Stimulated activated CD4-positive, alpha-beta T cell treated with anti-CD3 and anti-CD28 coated beads, Interleukin-2, amount 100 ng/mL, for 4 hours (primary cell): ENCODE measurements at places on chromosomes 3 and 15.

GRCh38 chr3:20323307-20323927 lies 137.4 kb upstream of the SGO1 start:
- DNase-seq = no peak

GRCh38 chr15:24944954-24945353 lies 9.8 kb upstream of the SNRPN start:
- no peak for DNase-seq

DNA sequence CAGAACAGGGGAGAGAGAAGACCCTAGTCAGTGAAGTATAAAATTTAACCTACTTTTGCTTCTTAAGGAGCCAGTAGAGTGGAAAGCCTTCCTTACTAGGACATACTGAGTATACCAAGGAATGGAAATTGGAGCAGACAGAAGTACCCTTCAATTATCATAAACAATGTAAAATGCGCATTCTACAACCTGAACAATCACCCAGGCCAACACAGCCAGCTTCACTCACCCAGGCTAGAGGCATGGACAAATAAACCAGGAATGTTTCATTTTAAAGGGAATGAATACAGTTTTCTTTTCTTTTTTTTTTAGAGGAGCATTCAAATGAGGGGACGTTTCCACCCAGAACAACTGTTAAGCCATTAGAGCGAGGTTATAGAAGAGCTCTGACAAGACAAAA lies 41.9 kb upstream of the PLXND1 start:
- no peak for DNase-seq

DNA sequence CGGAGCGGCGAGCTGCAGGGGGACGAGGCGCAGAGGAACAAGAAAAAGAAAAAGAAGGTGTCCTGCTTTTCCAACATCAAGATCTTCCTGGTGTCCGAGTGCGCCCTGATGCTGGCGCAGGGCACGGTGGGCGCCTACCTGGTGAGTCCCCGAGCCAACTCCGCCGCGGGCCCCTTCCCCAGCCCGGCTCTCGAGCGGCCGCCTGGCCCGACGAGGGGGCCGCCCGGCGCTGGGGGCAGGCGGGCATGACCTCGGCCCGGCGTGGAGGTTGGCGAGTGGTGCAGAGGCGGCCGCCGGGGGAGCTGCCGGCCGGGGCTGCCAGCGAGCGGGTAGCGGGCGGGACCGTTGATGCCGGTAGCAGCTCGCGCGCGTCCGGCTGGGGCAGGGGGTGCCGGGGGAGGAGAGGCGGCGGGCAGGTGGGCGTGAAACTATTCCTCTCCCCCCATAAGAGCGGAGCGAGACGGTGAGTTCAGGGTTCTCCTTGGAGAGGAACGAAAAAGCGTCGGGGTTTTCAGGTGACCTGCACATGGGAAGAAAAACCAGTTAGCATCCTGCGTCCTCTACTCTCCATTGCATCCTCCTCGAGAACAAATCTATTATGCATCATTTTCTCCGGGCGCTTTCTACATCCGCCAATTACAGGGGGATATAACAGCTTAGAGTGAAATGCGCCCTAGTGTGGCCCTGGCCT lies 585 bp downstream of the SLCO3A1 start:
- no peak for DNase-seq

DNA sequence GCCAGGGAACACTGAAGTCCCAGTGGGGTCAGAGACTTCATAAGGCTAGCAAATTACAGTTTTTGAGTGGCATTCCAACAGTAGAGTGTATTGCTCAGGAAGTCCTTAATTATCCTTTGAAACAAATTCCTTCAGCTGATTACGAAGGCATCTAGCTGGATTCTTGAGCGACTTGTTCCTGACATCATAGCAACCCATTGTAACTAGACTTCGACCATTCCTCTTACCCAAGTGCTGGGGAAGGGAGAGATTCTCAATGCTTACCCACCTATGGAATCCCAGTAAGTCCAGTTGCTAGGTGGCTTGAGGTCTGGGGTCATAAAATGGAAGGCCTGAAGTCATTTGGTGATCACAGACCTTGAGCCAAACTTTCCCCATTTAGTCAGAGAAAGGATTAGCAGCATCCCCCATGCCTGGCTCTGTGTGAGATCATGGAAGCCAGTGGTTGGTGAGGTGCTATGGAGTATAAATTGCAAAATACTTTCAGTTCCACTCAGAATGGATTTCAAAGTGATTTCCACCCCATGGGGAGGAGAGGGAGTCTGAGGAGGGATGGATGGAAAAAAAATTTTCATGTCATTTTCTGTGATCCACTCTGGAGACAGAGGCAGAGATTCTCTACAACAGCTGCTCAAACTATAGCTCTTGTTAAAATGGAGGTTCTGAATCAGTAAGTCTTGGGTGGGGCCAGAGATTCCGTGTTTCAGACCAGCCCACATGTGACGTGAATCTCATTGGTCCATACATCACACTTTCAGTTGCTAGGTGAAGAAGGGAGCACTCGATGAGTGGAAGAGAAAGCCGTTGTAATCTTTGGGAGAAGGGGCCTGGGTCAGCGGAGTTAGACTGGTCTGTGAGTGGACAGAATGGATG lies 45.7 kb downstream of the CD86 start:
- no peak for DNase-seq

GRCh38 chr3:97883736-97884135 lies 61.9 kb downstream of the CRYBG3 start:
- no peak for DNase-seq

DNA sequence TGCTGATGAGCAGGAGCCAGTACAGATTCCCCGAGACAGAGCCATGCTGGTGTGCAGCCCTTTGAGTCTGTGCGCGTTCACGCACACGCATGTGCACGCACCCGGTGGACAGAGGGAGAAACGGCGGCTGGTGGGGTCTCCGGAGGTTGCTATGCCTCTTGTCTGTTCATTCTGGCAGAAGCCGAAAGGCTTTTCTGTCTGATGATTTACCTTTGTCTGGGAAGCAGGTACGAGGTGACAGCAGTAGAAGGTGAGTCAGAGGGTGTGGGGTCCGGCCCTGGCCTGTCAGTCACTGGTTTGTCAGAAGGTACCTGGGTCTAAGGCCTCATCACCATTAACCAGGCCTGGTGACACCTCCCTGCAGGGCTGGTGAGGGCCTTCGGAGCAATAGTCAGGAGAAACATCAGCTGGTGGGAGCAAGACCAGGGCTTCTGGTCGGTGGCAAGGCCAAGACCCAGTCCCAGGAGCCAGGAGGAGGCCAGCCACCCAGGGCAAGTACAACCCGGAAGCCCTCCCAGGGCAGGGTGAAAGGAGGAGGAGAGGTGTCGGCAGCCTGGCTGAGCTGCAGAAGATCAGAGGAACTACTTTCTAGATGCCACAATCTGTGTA lies 7.5 kb downstream of the PCSK6 start:
- DNase-seq = no peak

DNA sequence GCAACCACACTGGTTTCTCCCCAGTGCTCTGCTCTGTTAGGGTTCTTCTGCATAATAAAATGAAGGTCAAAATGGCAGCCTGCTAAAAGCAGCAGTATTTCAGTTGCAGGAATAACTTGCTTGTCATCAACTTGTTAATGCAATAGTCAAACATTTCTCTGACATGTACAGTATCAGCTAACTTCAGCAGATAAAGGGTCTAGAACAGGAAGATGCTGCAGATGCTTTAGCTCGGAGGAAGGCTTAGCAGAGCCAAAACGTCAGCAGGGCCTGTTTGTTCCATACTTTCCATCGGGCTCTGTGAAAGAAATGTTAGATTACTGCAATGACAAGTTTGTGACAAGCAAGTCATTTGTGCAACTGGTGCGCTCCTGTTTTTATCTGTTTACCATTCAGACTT lies 291.9 kb downstream of the TIGIT start:
- DNase-seq = no peak

- no peak for DNase-seq
These were observed 26.4 kb upstream of the VILL start for GRCh38 chr3:37964146-37964545.

DNA sequence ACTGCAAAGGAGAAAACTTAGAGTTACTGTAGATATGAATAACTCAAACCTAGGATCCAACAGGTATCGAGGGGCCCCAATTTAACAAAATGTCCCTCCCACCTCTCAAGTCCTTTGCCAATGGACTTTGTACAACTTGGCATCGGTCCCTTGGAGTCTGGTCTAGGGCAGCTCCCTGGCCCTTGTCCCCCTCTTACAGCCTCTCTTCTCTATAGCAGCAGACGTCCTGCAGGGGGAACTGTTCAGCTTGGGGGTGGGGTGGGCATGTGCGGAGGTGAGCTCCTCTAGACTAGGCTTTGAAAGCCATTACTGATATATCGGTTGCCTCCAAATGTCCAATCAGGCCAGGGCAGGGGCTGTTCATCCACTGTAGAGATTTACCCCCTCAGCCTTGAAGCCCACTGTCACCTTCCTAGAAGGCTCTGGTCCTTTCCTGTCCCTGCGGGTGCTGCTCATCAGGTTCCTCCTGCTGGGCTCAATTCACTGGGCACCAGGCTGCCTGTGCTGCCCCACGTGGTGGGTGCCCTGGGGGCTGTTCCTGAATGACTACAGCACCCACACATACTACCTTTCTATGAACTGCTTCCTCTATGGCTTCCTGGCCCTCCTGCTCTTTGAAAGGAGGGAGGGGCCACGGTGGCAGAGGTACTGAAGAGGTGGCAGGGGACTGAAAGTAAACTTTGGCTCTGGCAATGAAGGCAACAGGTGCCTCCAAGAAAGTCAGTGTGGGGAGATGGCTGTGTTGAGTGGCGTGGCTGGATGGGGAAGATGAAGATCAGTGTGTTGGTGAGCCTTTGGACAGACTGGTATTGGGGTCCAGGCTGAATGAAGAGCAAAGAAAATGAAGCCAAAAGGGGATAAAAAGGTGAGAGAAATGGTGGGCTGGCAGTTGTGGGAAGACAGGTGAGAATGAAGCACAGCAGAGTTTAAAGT lies 78.8 kb upstream of the MEX3B start:
- DNase-seq = no peak

- no peak for DNase-seq
These were observed 3.6 kb downstream of the SMC4 start for GRCh38 chr3:160403028-160403545.

DNA sequence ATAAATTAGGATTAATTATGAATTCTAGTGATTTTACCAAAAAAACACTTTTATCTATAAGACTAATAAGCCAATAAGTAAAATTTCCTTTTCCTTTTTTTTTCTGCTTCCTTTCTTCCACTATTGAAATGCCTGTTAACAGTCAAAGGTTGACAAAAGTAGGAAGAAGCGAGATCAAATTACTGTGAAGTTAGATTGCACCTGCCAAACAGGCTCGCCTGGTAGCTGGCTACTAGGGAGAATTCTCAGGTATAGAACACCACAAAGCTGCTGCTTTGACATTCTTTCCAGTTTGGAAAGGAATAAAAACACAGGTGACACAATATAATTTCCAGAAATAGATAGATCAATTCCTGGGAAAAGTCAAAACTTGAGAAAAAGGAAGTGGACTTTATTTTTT lies 749.0 kb downstream of the NSUN3 start:
- no peak for DNase-seq

GRCh38 chr3:13204177-13204581 lies 130.9 kb upstream of the IQSEC1 start:
- DNase-seq = peak; percentile 2

GRCh38 chr3:193984876-193985275 lies 151.1 kb upstream of the HES1 start:
- DNase-seq = no peak

DNA sequence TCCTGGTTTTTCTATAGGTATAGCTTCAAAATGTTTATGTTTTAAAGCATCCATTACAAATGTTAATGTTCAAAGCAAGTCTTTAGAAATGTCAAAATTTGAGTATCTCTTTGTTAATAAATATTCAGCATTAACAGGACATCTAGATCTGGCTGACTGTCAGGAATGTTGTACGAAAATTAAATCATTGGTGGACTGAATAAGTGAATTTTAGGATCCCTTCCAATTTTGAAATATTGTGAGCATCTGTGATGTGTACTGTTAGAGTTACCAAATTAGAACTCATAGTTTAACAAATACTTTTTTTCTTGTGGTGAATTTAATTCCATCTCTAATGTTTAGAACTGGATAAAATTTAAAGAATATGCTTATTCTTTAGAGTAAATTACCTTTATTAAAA lies 30.1 kb upstream of the CFAP20DC start:
- DNase-seq = no peak

DNA sequence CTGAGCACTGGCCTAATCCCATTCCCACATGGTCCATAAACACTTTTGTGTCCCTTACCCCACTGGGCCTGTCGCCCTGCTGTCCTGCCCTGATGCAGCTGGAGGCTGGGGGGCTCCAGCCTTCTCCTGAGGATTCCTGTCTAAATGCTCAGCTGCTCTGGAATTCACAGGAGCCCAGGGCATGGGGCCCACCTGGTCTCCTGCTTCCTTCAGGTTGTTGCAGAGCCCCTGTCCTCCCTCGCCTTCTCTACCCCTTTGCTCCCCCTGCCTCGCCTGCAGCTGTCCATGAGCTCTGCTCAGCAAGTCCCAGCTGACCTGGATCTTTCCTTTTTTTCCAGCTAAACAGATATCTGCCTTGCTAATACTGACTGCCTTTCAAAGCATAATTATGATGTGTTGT lies 286.9 kb downstream of the XXYLT1 start:
- DNase-seq = no peak

GRCh38 chr3:126061301-126062032 lies 22.5 kb downstream of the SLC41A3 start:
- no peak for DNase-seq

- DNase-seq = no peak
These were observed 21.3 kb downstream of the SLC12A8 start for GRCh38 chr3:125191256-125191655.

DNA sequence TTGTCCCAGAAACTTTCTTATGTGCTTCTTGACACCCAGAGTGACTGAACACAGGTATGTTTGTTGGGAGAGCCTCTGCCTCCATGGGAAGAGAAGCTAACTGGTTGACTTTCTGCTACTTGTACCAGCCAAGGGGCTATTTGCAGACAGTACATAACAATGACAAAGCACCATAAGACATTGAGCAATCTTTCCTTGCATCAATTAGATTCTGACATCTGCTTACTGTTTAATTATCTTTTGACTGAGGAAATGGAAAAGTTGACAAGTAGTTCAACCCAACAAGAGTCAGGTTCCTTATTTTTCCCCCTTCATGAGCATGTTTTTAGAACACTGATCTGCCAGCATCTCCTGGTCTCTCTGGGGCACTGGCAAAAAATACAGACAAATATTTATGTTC lies 157.7 kb downstream of the RPLP1 start:
- no peak for DNase-seq
